ENCODE measurements at places on chromosomes 4 and X. TPM values are rescaled to one million over a fixed set of nuclear protein-coding genes. Genes with fewer than 3 reads are reported as not detected.

The TRIM60 gene
- not detected for polyA plus RNA-seq

DNA sequence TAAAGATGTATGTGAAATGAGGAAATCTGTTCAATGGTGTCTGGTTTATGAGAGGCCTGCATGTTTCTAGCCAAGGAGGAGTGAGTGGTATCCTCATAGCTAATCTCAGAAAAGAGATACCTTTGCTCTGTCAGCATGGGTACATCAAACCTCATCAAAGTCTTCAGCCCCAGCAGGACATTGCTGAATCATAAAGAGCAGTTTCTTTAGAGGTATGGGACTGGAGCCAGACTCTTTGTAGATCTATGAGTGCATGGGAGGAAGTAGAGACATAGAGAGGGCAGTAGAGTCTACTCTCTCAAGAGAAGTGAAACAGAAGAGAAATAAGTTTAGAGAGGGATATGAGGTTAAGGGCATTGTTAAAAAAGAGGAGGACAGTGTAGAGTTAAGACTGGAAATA lies 1950.9 kb downstream of the ARAP2 start:
- no peaks in the 10 kb centered on the region for H3K27me3 ChIP-seq
- no peaks in the 10 kb centered on the region for H3K36me3 ChIP-seq
- no peak overlapping the region for H3K4me3 ChIP-seq
- no peak overlapping the region for H3K27ac ChIP-seq
- no peaks in the 10 kb centered on the region for H3K4me1 ChIP-seq

- no peaks in the 10 kb centered on the region for H3K27me3 ChIP-seq
- no peaks in the 10 kb centered on the region for H3K4me1 ChIP-seq
- no peak for DNase-seq
- H3K36me3 ChIP-seq: no peaks in the 10 kb centered on the region
- no peak overlapping the region for H3K27ac ChIP-seq
- H3K4me3 ChIP-seq: no peak overlapping the region
Observed at GRCh38 chrX:19804151-19804550, 83.2 kb downstream of the SH3KBP1 start.

- no peak for DNase-seq
- no peak overlapping the region for H3K27ac ChIP-seq
- H3K4me3 ChIP-seq: no peak overlapping the region
- no peaks in the 10 kb centered on the region for H3K36me3 ChIP-seq
- no peaks in the 10 kb centered on the region for H3K27me3 ChIP-seq
Observed at GRCh38 chr4:107279733-107280132, 243.6 kb upstream of the DKK2 start.

DNA sequence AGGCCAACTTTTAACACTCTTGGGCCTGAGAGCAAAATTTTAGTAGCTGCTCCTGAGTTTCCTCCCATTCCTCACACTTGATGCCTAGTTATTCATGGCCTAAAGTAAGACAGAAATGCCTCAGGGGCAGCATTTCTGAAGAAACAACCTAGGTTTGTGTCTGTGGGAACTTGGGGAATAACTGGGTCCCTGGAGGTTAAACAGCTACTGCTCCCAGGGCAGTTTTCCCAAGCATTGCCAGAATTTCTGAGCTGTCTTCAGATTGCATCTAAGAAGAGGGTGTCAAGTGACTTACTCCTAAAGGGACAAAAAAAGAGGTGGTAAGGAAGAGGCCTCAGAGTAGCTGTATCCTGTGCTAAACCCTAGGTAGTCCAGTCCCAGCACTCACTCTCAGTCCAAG lies 130.8 kb upstream of the ACSL4 start:
- no peak overlapping the region for H3K27ac ChIP-seq
- no peak for DNase-seq
- H3K4me3 ChIP-seq: no peak overlapping the region
- H3K27me3 ChIP-seq: no peaks in the 10 kb centered on the region
- H3K4me1 ChIP-seq: no peaks in the 10 kb centered on the region

The CSAG1 gene
- not detected for polyA plus RNA-seq

DNA sequence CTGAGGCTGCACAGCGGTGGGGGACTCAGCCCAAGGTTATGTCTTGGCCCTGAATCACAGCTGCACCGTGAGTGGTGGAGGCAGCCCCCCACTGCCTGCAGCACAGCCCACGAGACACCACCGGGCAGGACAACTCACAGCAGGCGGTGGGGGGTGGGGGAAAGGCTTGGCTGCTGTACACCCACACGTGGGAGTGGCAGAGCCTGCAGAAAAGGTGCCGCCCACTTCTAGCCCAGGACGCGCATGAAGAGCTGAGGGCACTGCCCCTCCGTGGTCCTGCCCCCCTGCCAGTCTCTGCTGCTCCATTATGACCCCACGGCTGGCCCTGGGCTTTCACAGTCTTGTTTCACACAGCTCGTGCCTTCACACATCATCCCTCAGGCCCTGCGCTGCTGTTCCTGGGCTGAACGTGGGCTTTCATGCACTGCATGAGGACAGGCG lies 40.8 kb downstream of the FGFRL1 start:
- no peak for DNase-seq
- H3K27me3 ChIP-seq: no peaks in the 10 kb centered on the region
- no peaks in the 10 kb centered on the region for H3K36me3 ChIP-seq
- no peaks in the 10 kb centered on the region for H3K4me1 ChIP-seq

The CCSER1 gene
- 7.3 TPM for polyA plus RNA-seq

DNA sequence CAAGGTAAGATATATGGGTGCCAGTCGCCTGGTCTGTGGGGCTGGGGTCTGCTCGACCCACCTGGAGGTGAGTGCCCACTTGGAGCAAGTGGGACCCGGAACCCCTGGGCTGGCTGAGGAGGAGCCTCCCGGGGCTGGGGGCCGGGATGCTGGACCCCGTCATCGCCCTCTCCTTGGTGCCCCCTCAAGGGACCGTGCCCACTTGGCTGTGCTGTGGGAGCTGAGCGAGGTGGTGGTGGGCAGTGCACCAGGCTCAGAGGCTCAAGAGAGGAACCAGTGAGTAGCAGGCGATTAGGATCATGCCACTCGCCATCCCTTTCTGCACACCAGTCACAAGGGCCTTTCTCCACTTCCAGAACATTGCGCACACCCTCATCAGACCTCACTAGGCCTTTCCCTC lies 203.8 kb upstream of the PSAPL1 start:
- H3K4me1 ChIP-seq: no peaks in the 10 kb centered on the region
- no peaks in the 10 kb centered on the region for H3K36me3 ChIP-seq
- H3K27me3 ChIP-seq: no peaks in the 10 kb centered on the region
- DNase-seq: no peak

DNA sequence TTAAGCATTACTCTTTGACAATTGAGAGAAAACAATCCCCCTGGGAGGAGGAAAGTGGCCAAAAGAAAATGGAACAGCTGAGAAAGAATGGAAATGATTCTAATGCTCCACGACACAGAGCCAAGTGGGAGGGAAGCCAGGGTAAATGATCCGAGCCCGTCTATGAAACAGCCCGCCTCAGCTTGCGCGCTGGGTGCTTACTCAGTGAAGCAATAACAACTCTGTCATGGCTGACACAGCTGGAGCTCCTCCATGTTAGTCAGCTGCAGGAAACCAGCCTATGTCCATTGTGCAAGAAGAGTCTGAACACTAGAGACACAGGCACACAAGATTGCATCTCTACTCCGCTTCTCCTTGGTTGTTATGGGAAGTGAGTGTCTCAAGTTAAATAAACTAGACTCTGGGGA lies 19.3 kb downstream of the NOA1 start:
- DNase-seq: peak; percentile 5
- H3K36me3 ChIP-seq: no peaks in the 10 kb centered on the region
- no peak overlapping the region for H3K4me3 ChIP-seq
- H3K27ac ChIP-seq: no peak overlapping the region
- no peaks in the 10 kb centered on the region for H3K27me3 ChIP-seq

The RRAGB gene
- 7.6 TPM for polyA plus RNA-seq

- H3K27ac ChIP-seq: no peak overlapping the region
- DNase-seq: peak; percentile 1
- no peaks in the 10 kb centered on the region for H3K27me3 ChIP-seq
- no peaks in the 10 kb centered on the region for H3K4me1 ChIP-seq
- peak overlapping the region; percentile 57 for H3K4me3 ChIP-seq
- H3K36me3 ChIP-seq: no peaks in the 10 kb centered on the region
Observed at GRCh38 chrX:76428243-76429130, 977 bp downstream of the MAGEE1 start.

The ATXN3L gene
- not detected for polyA plus RNA-seq

GRCh38 chr4:170089274-170089667 lies 485 bp downstream of the AADAT start:
- H3K36me3 ChIP-seq: no peaks in the 10 kb centered on the region
- H3K4me1 ChIP-seq: no peaks in the 10 kb centered on the region
- peak overlapping the region; percentile 52 for H3K4me3 ChIP-seq
- H3K27ac ChIP-seq: peak overlapping the region; percentile 28
- no peaks in the 10 kb centered on the region for H3K27me3 ChIP-seq
- peak; percentile 7 for DNase-seq

The PNMA5 gene
- polyA plus RNA-seq: not detected

DNA sequence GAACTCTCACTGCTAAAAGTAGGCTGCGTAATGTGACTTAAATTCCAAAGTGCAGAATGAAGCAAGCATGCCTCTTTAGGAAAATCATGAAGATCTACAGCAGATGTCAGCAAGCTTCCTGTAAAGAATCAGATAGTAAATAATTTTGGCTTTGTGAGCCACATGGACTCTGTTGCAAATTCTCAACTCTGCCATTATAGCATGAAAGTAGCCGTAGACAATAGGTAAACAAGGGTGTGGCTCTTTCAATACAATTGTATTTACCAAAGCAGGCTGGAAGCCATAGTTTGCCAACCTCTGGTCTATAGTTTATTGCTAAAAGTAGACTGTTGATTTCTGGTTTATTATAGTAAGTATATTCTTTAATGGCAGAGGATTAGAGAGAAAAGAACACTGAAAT lies 80.3 kb upstream of the FAM9B start:
- H3K27ac ChIP-seq: no peak overlapping the region
- no peaks in the 10 kb centered on the region for H3K36me3 ChIP-seq
- H3K27me3 ChIP-seq: no peaks in the 10 kb centered on the region
- no peak for DNase-seq
- H3K4me3 ChIP-seq: no peak overlapping the region

The CXorf65 gene
- polyA plus RNA-seq: 0.75 TPM

- H3K4me3 ChIP-seq: no peak overlapping the region
- no peaks in the 10 kb centered on the region for H3K4me1 ChIP-seq
- no peak overlapping the region for H3K27ac ChIP-seq
- DNase-seq: peak; percentile 54
Observed at GRCh38 chr4:31234901-31235300, 514.7 kb downstream of the PCDH7 start.

GRCh38 chr4:134001057-134001456 lies 200.5 kb downstream of the PABPC4L start:
- no peaks in the 10 kb centered on the region for H3K36me3 ChIP-seq
- H3K27ac ChIP-seq: no peak overlapping the region
- H3K4me1 ChIP-seq: no peaks in the 10 kb centered on the region
- H3K27me3 ChIP-seq: no peaks in the 10 kb centered on the region

The RADX gene
- 1.2 TPM for polyA plus RNA-seq

- no peak overlapping the region for H3K27ac ChIP-seq
- no peak overlapping the region for H3K4me3 ChIP-seq
- H3K36me3 ChIP-seq: no peaks in the 10 kb centered on the region
- peak; percentile 14 for DNase-seq
- H3K4me1 ChIP-seq: peaks cover 6% of the 10 kb centered on the region
- H3K27me3 ChIP-seq: no peaks in the 10 kb centered on the region
Observed at GRCh38 chr4:20430259-20430941, 178.7 kb downstream of the SLIT2 start.

GRCh38 chr4:79315891-79316290 lies 10.0 kb downstream of the NAA11 start:
- H3K4me3 ChIP-seq: no peak overlapping the region
- H3K36me3 ChIP-seq: no peaks in the 10 kb centered on the region
- H3K4me1 ChIP-seq: no peaks in the 10 kb centered on the region
- no peaks in the 10 kb centered on the region for H3K27me3 ChIP-seq
- no peak for DNase-seq
- no peak overlapping the region for H3K27ac ChIP-seq

DNA sequence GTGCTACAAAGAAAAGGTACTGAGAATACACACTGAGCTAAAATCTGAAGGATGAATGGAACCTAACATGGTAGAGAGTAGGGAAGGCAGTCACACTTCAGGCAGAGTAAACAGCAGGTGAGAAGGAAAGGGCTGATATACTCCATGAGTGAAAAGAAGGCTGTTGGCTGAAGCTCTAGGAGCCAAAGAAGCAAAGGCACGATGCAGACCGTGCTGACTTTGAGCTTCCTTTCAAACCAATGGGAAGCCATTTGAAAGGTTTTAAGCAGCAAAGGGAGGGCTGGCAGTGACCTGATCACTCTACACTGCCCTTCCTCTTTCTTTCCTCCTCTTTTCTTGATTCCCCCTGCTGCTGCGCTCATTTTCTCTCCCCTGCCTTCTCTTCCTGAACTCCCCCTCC lies 66.4 kb downstream of the TMEM154 start:
- H3K36me3 ChIP-seq: no peaks in the 10 kb centered on the region
- no peaks in the 10 kb centered on the region for H3K4me1 ChIP-seq
- no peak overlapping the region for H3K4me3 ChIP-seq
- no peak overlapping the region for H3K27ac ChIP-seq

- no peak overlapping the region for H3K4me3 ChIP-seq
- H3K36me3 ChIP-seq: peaks cover 17% of the 10 kb centered on the region
- no peaks in the 10 kb centered on the region for H3K4me1 ChIP-seq
- H3K27ac ChIP-seq: no peak overlapping the region
- no peak for DNase-seq
- no peaks in the 10 kb centered on the region for H3K27me3 ChIP-seq
Observed at GRCh38 chr4:87116231-87116630, 104.2 kb downstream of the KLHL8 start.

The ANOS1 gene
- polyA plus RNA-seq: 0.19 TPM

GRCh38 chrX:9336456-9336855 lies 128.4 kb upstream of the TBL1X start:
- no peak overlapping the region for H3K4me3 ChIP-seq
- H3K4me1 ChIP-seq: no peaks in the 10 kb centered on the region
- no peak for DNase-seq
- H3K27ac ChIP-seq: no peak overlapping the region

The RTL5 gene
- polyA plus RNA-seq: 1.9 TPM

The PLK4 gene
- 1.1 TPM for polyA plus RNA-seq

GRCh38 chr4:94370533-94371254 lies 28.1 kb upstream of the HPGDS start:
- H3K4me3 ChIP-seq: no peak overlapping the region
- no peak for DNase-seq
- no peaks in the 10 kb centered on the region for H3K36me3 ChIP-seq

The FAM47A gene
- not detected for polyA plus RNA-seq

DNA sequence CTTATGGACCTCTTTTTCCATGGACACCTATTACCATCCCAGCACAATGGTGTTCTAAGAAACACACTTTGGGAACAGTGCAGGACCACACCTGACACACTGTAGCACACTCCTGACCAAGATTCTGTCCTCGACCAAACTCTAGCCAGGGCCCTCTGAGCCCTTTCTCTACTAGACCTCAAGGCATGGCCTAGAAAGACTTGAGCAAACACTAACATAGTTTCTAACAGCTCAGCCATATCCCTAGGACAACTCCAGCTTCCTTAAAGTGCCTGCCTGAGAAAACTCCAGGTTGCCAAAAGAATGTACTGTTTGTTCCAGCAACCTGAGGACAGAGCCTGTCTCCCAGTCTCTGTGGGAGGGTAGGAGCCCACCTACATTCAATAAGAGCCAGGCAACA lies 48.3 kb downstream of the QDPR start:
- no peaks in the 10 kb centered on the region for H3K4me1 ChIP-seq
- DNase-seq: no peak
- no peak overlapping the region for H3K27ac ChIP-seq
- H3K27me3 ChIP-seq: no peaks in the 10 kb centered on the region
- H3K4me3 ChIP-seq: no peak overlapping the region
